Activated CD4-positive, alpha-beta T cell treated with anti-CD3 and anti-CD28 coated beads, Interleukin-2, amount 50 U/mL, for 24 hours (primary cell): ENCODE measurements at places on chromosomes 4 and X.

GRCh38 chr4:52750819-52751486 is at the start of gene ERVMER34-1:
TSS of gene ERVMER34-1 (minus strand) at chr4:52751425. CDS start at chr4:52745520, 5,905 bp downstream.
- no peak for DNase-seq

GRCh38 chr4:53055274-53055673 is 193.2 kb downstream of the RASL11B start:
- no peak for DNase-seq

- no peak for DNase-seq
Observed at GRCh38 chr4:144709159-144709558, 63.2 kb downstream of the HHIP start.

- no peak for DNase-seq
Observed at GRCh38 chr4:99504804-99505502, 5.9 kb upstream of the C4orf17 start.

DNA sequence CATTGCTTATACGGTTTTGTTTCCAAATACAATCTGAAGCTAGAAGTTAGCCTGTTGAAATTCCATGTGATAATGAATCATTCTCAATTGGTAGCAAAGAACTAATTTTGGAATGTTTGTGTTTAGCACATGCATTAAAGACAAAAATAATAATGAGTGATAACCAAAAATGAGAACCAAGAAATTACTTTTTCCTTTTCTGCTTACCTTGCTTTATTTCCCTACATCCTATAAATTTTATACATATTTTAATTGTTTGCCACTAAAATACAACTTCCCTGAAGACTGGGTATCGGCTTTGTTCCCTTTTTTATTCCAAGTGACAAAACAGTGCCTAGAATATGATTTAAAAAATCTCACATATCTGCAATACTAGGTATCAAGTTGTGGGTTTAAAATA is 203.8 kb upstream of the TACR3 start:
- DNase-seq = no peak

- no peak for DNase-seq
Observed at GRCh38 chr4:3675251-3676115, 90.7 kb upstream of the ADRA2C start.

- no peak for DNase-seq
Observed at GRCh38 chr4:41963105-41963504, 18.5 kb upstream of the DCAF4L1 start.

- no peak for DNase-seq
Observed at GRCh38 chrX:13029887-13030771, 14.3 kb downstream of the FAM9C start.

GRCh38 chr4:1975391-1975801 is 33.4 kb downstream of the NELFA start:
- DNase-seq = no peak
